Stimulated activated CD8-positive, alpha-beta memory T cell treated with anti-CD3 and anti-CD28 coated beads, Interleukin-4, amount 100 ng/mL, for 4 hours (primary cell): ENCODE measurements at places on chromosomes 7 and 10.

DNA sequence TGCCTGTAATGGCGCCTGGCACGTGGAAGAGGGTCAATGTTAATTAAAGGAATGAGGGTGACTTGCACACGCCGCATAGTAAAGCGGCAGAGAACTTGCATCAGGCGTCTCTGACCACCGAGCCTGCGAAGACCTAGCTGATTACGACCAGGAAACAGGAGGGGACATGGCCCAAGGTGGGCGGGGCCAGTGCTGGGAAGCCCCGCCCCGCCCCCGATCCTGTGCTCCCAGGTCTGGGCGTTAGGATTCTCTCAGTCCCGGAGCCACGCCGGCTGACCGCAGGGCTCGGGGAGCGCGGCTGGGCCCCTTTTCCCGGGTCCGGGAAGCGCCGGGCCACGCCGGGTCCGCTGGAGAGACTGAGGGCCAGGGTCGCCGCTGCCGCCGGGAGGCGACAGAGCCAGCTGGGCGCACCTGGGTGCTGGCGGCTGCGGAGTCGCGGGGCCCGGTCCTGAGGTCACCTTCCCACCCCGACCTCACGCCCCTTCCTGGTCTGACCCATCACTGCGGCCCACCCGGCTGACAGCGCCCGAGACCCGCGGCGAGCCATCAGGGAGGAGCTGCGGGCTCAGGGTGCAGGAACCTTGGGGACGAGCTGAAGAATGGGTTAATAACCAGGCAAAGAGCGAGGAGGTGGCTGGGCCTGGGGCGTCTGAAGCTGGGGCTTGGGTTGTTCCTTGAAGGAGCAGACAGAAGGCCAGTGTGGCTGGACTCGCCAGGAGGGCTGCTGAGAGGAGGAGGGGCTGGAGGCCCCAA lies 23.0 kb upstream of the GRID1 start:
- no peak for DNase-seq

- DNase-seq, result no peak
These were observed 305.4 kb upstream of the SHH start for GRCh38 chr7:156117542-156118247.

- no peak for DNase-seq
These were observed 461.2 kb downstream of the SDK1 start for GRCh38 chr7:3762146-3762831.

- DNase-seq, result no peak
These were observed 390.8 kb downstream of the POM121L12 start for GRCh38 chr7:53426145-53426750.

GRCh38 chr7:33300131-33300530 lies 170.8 kb downstream of the BBS9 start:
- no peak for DNase-seq
